Cardiac septum (tissue), 1 donor: ENCODE measurements at places on chromosomes 1 and 21. TPM values are rescaled to one million over a fixed set of nuclear protein-coding genes. Genes with fewer than 3 reads are reported as not detected.

The MX2 gene
- 5.0 TPM for total RNA-seq

The HNRNPU gene
- 192 TPM for total RNA-seq

The TMEM59 gene
- 289 TPM for total RNA-seq

The KCNT2 gene
- 2.1 TPM for total RNA-seq

The CFAP74 gene
- not detected for total RNA-seq

The CHD5 gene
- 0.81 TPM for total RNA-seq
